BE2C (cell line): ENCODE measurements at places on chromosomes 12 and 14.

GRCh38 chr14:76924371-76925096, 98.3 kb downstream of the LRRC74A start:
- peak; percentile 87 for DNase-seq

DNA sequence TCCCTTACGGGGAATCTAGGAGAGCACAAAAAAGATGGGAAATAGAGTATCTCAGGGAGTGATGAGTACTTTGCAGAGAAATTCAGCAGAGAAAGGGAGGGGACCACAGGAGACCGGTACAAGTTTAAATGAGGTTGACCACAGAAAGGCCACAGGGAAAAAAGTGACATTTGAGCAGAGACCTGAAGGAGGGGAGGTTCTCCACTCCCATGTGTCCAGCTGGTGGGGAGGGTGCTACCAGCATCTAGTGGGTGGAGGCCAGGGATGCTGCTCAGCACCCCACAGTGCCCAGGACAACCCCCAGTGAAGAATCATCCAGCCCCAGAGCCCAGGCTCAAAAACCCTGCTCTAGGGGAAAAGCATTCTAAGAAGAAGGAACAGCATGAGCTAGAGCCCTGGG, 34.6 kb downstream of the TESC start:
- DNase-seq: no peak

GRCh38 chr14:99678198-99678597, 5.9 kb upstream of the CYP46A1 start:
- DNase-seq: no peak

DNA sequence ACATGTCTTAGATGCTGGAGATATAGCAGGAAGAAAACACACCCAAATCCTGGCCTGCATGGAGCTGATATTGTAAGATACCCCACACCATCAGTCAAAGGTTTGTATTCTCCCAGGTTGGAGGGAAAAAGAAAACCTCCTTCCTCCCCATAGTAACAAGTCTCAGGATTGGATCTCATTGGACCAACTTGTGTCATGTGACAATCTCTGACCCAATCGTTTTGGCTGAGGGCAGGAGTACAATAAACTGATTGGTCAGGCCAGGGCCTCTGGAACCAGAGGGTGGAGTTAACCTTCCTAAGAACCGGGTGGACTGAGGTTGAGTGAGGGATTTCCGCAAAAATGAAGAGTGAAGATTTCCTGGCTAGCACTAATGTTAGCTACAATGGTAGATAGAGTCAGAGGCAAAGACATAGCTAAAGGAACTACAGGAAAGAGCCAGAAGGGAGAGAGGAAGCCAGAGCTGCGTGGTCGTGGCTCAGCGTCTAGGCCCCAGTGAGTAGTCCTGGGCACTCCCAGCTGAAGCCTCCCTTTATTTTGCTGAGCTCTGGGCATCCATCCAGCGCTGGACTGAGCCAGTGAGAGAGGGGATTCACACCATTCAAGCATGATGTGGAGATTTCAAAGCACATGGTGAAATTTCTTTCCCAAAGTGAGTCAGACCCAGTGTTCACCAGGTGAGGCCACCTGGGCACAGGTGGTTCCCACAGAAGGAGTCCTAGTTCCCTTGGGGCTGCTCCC, 219.9 kb downstream of the AACS start:
- DNase-seq: no peak

- DNase-seq: peak; percentile 25
These were observed 75.3 kb upstream of the FAR2 start for GRCh38 chr12:29073631-29074239.

- DNase-seq: no peak
These were observed 488.8 kb downstream of the BCAT1 start for GRCh38 chr12:24460099-24460498.

- DNase-seq: no peak
These were observed 4.3 kb downstream of the RACGAP1 start for GRCh38 chr12:50021031-50021430.

DNA sequence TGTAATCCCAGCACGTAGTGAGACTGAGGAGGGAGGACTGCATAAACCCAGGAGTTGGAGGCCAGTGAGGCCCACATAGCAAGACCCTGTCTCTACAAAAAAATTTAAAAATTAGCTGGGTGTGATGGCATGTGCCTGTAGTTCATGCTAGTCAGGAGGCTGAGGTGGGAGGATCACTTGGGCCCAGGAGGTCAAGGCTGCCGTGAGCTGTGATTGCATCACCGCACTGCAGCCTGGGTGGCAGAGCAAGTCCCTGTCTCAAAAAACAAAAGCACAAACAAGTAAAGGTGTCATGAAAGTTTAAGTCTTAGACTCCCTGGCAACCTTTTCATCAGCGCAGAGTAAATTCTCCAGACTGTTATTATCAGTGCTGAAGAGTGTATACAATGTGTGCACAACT, 10.4 kb downstream of the TMEM30B start:
- DNase-seq: no peak
